Brain (organoid and tissue), 16 donors: ENCODE measurements at places on chromosomes 7 and 10. TPM values are rescaled to one million over a fixed set of nuclear protein-coding genes. Genes with fewer than 3 reads are reported as not detected.

The GCK gene
- polyA plus RNA-seq, result 41.6 TPM

The FAM25C gene
- polyA plus RNA-seq, result not detected

The HEPACAM2 gene
- 16.5 TPM for polyA plus RNA-seq

The ADIRF gene
- polyA plus RNA-seq, result 84.5 TPM

The CDH23 gene
- polyA plus RNA-seq, result 5.9 TPM

The AKR1C4 gene
- polyA plus RNA-seq, result not detected

The ITIH2 gene
- 0.54 TPM for polyA plus RNA-seq

The WIPF3 gene
- 17.6 TPM for polyA plus RNA-seq

The RARRES2 gene
- 33.0 TPM for polyA plus RNA-seq

The SLC35B4 gene
- 5.0 TPM for polyA plus RNA-seq

The EPHA1 gene
- 0.42 TPM for polyA plus RNA-seq

The SFRP4 gene
- 0.81 TPM for polyA plus RNA-seq

The TBXAS1 gene
- polyA plus RNA-seq, result 3.7 TPM

The AKR1B15 gene
- polyA plus RNA-seq, result not detected

The ARL5B gene
- 2.9 TPM for polyA plus RNA-seq

The CYP2E1 gene
- 1.6 TPM for polyA plus RNA-seq

The HABP2 gene
- 10.9 TPM for polyA plus RNA-seq

The NPTX2 gene
- polyA plus RNA-seq, result 90.5 TPM

The SGCE gene
- 56.2 TPM for polyA plus RNA-seq

The SDK1 gene
- polyA plus RNA-seq, result 62.9 TPM

The TMEM213 gene
- polyA plus RNA-seq, result not detected

The CASTOR2 gene
- 14.6 TPM for polyA plus RNA-seq

The NXPH1 gene
- polyA plus RNA-seq, result 5.5 TPM

The PON1 gene
- polyA plus RNA-seq, result 28.8 TPM

The ASZ1 gene
- polyA plus RNA-seq, result not detected

The TRIM50 gene
- 0.34 TPM for polyA plus RNA-seq

The LLCFC1 gene
- polyA plus RNA-seq, result not detected

The DPP6 gene
- 16.7 TPM for polyA plus RNA-seq

The AGR2 gene
- polyA plus RNA-seq, result 2.0 TPM

The CEP41 gene
- 86.1 TPM for polyA plus RNA-seq
